ENCODE measurements at places on chromosomes 7 and 10.
A peak's percentile ranks its signal among the peaks of the same experiment; 100 is the strongest.

- no peak for DNase-seq
These were observed 11.9 kb upstream of the SPAG6 start for GRCh38 chr10:22333167-22333974.

GRCh38 chr7:17983221-17984062, 43.1 kb upstream of the SNX13 start:
- no peak for DNase-seq

DNA sequence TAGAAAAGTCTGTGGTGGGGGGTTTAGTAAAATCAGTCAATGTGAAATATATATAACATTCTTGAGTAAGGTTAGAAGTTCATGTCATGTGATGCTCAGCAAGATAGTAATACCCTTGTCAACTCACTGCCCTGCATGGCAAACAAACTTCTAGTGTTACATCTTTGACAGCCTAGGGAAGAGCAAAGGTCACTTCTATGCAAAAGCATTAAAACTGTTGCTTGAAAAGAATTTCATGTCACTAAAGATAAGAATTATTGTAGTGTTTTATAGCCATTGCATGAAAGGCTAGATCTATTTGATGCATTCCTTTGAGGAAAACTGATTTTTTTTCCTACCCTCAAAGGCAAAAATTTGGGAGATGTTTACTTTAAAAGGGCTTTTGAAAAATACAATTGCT, 176.0 kb downstream of the SKAP2 start:
- DNase-seq = no peak

DNA sequence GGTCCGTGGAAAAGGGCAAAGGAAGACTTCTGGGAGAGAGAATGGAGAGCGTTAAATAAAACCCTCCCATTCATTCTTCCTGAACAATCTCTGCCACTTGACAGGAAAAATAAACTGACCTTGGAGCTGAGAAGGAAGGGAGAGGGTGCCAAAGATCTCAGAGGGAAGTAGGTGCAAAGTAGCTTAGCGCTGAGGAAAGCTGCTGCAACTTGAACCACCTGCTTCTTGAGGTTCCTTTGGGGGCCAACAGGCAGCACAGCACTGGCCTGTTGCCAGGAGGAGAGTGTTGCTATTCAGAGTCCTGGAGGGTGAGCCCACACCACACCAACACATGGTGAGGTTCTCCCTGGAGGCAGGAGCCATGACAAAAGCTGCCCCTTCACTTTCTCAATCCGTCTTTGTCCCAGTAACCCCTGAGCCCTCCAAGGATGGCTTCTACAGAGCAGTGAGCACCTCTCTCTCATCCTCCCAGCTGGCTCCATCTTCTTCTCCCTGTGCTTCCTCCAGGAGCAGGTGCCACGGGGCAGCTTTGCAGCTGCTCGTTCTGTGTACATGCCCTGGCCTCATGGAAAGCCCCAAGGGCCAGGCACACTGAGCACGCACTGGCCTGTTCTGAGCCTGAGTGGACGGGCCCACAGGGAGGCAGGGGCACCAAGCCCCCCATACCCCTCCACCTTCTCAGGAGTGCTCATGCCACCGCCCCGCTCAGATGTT, 101.3 kb downstream of the STRA8 start:
- DNase-seq = no peak

GRCh38 chr10:99235658-99236626, at the start of gene HPSE2:
Gene HPSE2 (minus strand): TSS chr10:99235852.
- DNase-seq = no peak

- no peak for DNase-seq
These were observed 18.0 kb downstream of the TAS2R40 start for GRCh38 chr7:143239813-143240212.

- DNase-seq = no peak
These were observed 2.9 kb downstream of the OLAH start for GRCh38 chr10:15046626-15047025.

GRCh38 chr7:91443862-91444261, 179.6 kb downstream of the FZD1 start:
- no peak for DNase-seq

- DNase-seq = no peak
These were observed 101.6 kb downstream of the OTUD1 start for GRCh38 chr10:23540401-23541030.

GRCh38 chr7:115980159-115980558, 50.4 kb downstream of the TFEC start:
- no peak for DNase-seq

GRCh38 chr10:58791137-58791536, 278.5 kb downstream of the BICC1 start:
- DNase-seq = no peak

GRCh38 chr10:43251419-43252165, 15.3 kb downstream of the RASGEF1A start:
- DNase-seq = no peak

DNA sequence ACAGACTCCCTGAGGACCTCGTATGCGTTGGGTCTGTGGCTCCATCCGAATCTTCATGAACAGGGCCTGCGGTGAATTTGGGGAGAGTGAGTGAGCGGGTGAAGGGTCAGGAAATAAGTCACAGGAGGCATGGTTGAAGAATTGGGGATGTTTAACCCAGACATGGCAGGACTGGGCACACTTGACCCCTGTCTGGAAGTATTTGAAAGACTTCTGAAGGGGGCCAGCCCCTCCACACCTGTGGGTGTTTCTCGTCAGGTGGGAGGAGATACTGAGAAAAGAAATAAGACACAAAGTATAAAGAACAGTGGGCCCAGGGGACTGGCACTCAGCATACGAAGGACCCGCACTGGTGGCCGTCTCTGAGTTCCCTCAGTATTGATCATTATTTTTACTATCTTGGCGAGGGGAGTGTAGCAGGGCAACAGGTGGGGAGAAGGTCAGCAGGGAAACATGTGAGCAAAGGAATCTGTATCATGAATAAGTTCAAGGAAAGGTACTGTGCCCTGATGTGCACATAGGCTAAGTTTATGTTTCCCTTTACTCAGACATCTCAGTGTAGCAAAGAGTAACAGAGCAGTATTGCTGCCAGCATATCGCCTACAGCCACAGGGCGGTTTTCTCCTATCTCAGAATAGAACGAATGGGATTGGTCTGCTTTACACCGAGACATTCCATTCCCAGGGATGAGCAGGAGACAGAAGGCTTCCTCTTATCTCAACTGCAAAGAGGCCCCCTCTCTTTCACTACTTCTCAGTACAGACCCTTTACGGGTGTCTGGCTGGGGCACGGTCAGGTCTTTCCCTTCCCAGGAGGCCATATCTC, 38.2 kb upstream of the PFKFB3 start:
- no peak for DNase-seq

DNA sequence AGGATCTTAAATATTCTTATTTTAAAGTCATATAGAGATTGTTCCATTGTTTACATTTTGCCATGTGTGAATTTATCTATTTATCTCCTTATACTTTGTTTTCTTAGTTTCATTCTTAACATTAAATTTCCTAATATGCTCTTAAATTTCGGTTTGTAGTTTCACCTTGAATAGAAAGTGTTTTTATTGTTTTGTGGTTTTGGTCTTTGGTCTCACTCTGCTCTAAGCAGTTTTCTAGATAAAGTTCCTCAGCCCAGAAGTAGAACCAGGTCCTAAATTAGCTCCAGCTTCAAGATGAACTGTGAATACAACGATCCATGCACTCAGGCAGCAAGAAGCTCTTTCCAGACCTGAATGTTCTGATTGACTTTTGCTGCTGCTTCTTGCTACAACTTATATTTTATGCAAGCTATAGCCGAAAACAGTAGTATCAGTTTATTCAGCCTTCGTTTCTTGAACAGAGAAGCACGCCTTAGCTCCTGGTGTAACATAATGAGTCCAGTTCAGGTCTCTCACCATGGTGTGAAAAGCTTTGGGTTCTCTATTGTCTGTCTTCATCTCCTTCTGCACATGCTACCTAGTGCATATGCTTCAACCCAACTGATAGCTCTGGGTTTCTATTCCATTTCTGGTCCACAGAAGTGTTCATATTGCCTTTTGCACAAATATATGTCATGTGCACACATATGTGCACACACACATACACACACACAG, 95.3 kb downstream of the SEM1 start:
- no peak for DNase-seq

GRCh38 chr10:70052462-70053217, at the start of gene MACROH2A2:
Gene MACROH2A2 (plus strand): TSS chr10:70052846. CDS start chr10:70075659, 22,813 bp downstream.
- DNase-seq = no peak

DNA sequence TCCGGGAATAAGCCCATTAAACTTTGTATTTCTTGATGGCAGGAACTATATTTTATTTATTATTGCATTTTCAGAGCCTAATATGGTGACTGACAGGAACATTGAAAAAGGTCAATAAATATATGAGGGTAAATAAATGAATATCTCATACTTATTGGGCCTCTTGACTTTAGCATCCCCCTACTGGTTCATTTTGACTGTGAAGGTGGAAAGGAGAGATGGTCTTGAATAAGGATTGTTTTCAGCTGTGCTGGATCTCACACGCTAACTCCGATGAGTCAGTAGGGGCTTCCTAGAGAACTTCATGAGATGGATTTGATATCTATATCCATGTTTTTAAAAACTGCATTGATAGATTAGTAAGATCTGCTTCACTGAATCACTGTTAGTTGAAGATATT, 1026.0 kb downstream of the REEP3 start:
- DNase-seq = no peak

GRCh38 chr10:89307269-89307577, 5.4 kb downstream of the IFIT2 start:
- DNase-seq = no peak

DNA sequence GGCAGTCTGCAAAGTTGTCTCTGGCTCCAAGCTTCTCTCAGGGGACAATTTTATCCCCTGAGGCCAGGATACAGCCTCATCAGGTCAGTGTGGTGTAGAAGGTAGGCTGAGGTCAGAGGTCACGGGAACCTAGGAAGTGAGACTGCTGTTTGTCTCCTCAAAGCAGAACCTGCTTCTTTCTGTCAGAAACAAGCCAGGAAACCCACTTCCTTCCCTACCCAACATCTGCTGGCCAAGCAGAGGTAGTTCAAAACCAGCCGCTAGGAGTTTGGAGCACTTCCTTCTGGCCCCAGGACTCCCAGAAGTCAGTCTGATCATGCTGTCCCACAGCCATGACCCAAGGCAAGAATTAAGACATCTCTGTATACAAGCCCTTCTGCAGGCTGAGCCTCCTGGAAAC, 12.2 kb downstream of the CLRN3 start:
- DNase-seq = no peak

DNA sequence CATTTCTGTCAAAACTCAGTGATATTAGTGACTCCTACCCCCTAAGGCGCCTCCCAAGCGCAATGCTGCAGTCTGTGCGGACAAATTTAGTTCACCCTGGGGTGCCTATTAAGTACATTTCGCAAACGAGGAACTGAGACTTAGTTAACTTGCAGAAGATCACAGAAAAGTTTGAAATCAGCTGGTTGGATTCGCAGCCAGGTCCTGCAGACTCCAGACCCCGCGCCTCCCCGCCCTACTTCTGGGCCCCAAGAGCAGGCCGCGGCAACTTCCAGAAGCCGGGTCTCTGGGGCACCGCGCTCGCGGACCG, 588 bp downstream of the CYREN start:
- DNase-seq = no peak

DNA sequence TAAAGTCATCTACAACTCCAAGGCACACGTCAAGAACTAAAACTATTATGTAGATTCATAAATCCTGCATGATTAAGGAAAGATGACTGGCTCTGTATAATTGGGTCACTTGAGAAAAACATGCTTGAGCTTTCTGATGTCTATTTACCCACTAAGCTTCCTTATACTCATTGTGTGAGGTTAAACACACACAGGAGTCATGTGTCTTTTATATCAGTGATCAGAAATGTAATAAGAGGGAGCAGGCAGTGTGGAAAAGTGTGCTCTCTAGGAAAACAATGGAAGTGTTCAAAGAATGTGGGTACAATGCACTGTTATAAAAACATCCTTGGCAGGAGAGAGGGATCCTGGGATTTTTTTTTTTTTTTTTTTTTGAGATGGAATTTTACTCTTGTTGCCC, 108.6 kb upstream of the ARID5B start:
- DNase-seq = no peak

- peak; percentile 78 for DNase-seq
These were observed 201.2 kb upstream of the NFE2L3 start for GRCh38 chr7:25950488-25951413.

DNA sequence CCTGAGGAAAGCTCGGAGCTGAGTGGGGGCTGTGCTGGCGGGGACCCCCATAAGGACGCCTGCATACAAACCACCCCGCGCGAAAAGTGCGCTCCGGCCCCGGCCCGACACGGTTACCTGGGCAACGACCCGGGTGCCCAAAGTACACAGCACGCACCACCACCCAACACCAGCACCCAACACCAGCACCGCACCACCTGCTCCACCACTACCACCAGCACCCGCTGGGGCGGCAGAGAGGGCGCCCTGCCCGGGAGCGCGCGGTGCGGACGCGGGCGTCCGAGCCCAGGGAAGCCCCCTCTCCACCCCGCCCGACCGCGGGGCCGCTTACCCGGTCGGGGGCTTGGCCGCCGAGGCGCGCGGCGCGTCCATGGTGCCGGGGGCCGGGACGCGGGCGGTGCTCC, 345 bp downstream of the COBL start:
- DNase-seq = no peak

GRCh38 chr10:95815701-95816240, 59.8 kb downstream of the ENTPD1 start:
- DNase-seq = no peak

GRCh38 chr7:45114926-45115325, 3.4 kb upstream of the TBRG4 start:
- no peak for DNase-seq

DNA sequence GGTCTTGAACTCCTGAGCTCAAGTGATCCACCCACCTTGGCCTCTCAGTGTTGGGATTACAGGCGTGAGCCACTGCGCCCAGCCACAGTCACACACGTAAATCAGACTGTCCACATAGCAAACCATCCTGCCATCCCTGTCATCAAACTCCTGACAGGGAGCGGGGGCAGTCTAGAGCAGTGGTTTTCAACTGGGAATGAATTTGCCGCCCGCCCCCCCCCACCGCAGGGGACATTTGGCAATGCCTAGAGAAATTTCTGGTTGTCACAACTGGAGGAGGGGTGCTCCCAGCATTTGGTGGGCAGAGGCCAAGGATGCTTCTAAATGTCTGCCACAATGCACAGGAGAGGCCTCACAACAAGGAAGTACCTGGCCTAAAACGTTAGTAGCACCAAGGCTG, 24.1 kb downstream of the CAMK2G start:
- DNase-seq = no peak

- peak; percentile 12 for DNase-seq
These were observed 57.6 kb downstream of the MMRN2 start for GRCh38 chr10:86899670-86900276.

GRCh38 chr10:106571192-106571946, 593.1 kb downstream of the SORCS1 start:
- DNase-seq = no peak

DNA sequence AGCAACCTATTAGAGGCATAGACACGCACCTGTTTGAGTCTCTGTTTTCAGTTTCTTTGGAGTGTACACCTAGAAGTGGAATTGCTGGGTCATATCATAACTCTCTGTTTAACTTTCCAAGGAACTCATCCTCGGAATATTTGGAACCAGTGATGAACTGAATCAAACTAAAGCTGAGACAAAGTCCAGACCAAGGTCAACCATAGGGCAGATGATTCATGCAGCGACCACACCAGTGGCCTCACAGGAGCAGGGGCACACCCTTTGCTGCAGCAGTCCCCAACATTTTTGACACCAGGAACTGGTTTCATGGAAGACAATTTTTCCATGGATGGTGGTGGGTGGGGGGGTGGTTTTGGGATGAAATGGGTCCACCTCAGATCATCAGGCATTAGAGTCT, 4.9 kb upstream of the OPTN start:
- DNase-seq = no peak

GRCh38 chr7:4195660-4196059, 486.4 kb upstream of the FOXK1 start:
- DNase-seq = no peak
